ENCODE measurements at places on chromosomes 6 and 20.

- DNase-seq = no peak
Measured at GRCh38 chr6:143792402-143793279, 50.5 kb upstream of the LTV1 start.

- DNase-seq = no peak
Measured at GRCh38 chr6:134347885-134348805, 30.2 kb upstream of the SGK1 start.

DNA sequence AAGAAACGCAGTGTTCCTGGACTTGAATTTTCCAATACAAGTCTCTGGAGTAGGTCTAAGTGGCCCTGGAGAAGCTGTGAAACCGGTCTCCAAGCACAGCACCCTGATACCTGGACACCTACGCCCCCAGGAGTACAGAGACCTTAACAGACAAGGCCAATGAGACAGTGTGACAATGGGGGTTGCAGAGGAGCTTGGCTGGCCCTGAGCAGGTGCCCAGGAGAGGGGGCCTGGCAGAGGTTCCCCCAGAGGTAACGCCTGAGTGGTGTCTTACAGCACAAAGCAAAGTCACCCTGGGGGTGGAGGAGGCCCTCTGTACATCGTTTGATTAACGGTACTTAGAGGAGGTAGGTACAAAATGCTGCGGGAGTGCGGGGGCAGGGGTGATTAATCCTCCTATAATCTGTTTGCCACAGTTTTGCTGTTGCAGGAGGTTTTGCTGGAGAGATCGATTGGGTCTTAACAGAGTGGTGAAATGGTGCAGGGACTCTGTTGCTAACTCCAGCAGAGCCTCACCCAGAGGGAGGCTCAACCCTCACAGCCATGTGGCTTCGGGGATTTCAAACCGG lies 37.3 kb upstream of the APCDD1L start:
- DNase-seq = no peak

- no peak for DNase-seq
Measured at GRCh38 chr20:24862186-24862585, 86.9 kb upstream of the CST7 start.

DNA sequence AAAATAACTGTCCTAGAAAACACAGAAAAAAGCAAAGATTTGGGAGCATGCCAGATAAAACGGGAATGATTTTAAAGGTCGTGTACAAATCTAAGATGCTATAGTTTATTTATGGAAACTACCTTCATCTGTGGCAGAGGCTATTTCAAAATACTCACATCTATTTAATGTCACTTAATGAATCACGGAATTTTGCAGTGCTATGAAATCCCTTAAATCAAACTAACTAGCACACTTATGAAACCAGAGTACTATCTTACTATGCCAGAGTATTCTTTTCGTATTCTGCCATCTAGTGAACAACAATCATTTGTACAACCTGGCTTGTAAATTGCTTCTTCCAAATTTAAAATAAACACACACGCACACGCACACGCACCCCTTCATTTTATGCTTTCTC lies 77.9 kb upstream of the BMP5 start:
- no peak for DNase-seq

DNA sequence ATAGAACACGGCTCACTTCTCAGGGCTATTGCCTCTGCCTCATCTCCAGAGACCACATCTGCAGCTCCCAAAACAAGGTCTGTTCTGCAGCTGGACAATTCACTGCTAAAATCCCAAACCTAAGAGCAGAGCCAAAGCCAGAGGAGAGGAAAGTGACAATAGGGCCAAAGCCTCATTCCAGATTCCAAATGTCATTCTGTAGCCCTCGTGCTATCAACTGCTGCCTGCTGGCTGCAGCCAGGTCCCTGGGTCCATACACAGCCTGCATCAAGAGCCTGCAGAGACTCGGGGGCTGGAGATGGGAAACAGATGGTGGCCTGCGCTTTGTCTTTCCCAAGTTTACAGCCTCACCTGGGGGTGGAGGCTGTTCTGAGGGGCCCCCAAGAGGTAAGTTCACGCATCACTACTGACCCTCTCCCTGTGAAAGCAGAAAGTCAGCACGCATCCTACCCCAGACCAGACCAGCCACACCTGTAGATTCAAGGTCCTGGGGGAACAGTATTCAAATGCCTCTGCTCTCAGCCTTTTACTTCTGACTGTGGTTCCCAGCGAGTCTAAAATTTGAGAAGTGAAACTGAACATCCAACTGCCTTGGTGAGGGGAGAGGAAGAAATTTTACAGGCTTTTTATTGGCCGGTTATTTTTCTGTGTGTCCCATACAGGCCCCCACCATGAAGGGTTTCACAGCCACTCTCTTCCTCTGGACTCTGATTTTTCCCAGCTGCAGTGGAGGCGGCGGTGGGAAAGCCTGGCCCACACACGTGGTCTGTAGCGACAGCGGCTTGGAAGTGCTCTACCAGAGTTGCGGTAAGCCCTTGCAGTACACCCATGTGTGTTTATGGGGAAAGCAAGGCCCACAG lies at the start of gene LY86:
TSS of gene LY86 (plus strand) at position 657 of the 860 bp plus-strand sequence. CDS start at position 672, 15 bp downstream.
- peak; percentile 34 for DNase-seq

Measured in CD4-positive, alpha-beta T cell treated with Interleukin-15 for 1 hour (primary cell).